Thyroid gland (tissue), 4 donors: ENCODE measurements at places on chromosomes 7 and 10. TPM values are rescaled to one million over a fixed set of nuclear protein-coding genes. Genes with fewer than 3 reads are reported as not detected.
A peak's percentile ranks its signal among the peaks of the same experiment; 100 is the strongest.

GIMAP2 gene
- 6.7 TPM for total RNA-seq

FAM25G gene
- not detected for total RNA-seq

DNA sequence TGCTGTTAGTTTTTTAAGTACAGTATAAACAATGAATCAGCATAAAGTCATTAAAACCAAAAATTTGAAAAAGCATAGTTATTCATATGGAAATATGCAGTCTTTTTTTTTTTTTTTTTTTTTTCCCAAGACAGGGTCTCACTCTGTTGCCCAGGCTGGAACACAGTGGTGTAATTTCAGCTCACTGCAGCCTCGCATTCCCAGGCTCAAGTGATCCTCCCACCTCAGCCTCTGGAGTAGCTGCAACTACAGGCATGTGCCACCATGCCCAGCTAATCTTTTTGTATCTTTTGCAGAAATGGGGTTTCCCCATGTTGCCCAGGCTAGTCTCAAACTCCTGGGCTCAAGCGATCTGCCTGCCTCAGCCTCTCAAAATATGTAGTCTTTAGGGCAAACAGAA lies 182.0 kb downstream of the SEMA3E start:
- DNase-seq = no peak

- DNase-seq = no peak
Measured at GRCh38 chr7:108077709-108078108, 52.5 kb downstream of the LAMB4 start.

GRCh38 chr7:83532219-83532618 lies 116.7 kb downstream of the SEMA3E start:
- DNase-seq = no peak

DNA sequence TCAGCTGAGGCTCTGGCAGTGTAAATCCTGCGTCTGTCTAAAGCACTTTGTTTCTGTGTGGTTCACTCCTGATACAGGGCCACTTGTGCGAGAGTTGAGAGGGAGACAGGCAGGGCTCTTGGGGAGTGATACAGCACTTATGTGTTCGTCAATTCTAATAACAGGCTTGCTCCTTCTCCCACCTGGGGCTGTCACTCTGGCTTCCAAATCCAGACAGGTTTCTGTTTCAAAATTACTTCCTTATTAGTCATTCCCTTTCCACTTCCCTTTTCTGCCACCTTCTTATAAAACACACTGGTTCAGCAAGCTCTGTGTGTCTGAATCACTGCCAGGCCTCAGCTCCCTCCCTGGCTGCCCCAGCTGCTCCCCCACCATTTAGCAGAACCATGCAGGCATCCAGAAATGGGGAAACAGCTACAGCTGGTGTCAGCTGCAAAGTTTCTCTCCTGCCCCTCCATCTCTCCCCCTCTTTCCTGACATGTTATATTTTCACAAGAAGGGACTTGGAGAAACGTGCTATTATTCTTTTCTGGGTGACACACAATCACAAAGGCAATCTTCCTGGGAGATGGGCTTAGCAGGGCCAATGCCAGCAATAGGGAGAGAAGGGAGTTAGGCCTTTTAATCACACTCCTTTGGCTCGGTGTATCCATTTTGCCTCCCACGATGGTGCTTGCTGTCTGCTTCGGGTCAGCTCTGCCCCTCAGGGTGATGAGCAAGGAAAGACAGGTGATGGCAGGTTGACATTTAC lies 58.4 kb upstream of the ZNRF2 start:
- DNase-seq = peak; percentile 82

DNA sequence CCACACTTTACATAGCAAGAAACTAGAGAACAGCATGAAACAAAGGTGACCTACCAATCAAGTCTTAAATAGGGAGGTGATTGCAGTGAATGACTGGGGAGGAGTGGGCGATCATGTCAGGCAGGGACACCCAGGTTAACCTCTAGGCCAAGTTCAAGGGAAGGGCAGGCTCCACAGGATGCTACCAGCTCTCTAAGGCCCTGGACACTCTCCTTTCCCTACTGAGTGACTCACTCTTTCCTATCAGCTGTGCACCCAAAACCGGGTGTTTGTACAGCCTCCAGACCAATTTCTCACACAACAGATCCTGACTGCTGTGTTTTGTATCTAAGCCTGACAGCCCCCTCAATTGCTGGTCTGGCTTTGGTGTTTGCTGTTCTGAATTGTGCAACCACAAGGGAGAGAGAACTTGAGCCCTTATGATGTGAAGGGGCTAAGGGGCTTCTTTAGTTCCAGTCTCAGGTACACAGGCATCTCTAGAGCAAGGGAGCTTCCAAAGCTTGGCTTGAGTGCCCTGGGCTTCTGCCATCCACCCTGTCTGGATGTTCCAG lies 107.8 kb downstream of the TBXAS1 start:
- no peak for DNase-seq

GRCh38 chr7:108049962-108050361 lies 47.0 kb upstream of the LAMB1 start:
- DNase-seq = no peak

DNA sequence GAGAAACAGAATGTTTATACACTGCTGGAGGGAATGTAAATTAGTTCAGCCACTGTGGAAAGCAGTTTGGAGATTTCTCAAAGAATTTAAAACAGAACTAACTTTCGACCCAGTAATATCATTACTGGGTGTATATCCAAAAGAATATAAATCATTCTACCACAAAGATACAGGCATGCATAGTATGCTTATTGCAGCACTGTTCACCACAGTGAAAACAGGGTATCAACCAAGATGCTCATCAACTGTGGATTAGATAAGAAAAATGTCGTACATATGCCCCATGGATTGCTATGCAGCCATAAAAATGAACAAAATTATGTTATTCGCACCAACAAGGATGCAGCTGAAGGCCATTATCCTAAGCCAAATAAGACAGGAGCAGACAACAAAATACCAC lies 343.1 kb upstream of the KCND2 start:
- no peak for DNase-seq

DNA sequence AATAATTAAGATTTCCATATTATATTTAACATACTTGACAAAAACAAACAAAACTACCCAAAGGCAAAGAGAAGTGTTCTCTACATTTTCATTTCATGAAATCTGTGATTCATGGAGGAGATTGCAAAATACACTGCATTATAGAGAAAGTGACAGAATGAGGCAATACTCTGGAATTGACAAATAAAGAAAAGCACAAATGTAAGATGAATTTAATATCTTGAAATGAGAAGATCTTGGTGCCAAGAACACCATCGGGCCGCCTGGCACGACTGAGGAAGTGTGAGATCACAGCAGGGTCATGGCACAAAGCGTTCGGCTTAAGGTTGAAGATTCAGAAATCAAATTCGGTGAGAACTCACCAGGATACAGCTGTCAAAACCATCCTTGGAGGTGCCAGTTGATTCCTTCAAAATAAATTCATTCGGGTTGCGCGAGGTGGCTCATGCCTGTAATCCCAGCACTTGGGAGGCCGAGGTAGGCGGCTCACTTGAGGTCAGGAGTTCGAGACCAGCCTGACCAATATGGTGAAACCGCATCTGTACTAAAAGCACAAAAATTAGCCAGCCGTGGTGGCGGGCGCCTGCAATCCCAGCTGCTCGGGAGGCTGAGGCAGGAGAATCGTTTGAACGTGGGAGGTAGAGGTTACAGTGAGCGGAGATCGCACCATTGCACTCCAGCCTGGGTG lies 174.0 kb upstream of the PFKP start:
- no peak for DNase-seq

GRCh38 chr7:103076764-103077163 lies 1.8 kb downstream of the ARMC10 start:
- DNase-seq = no peak

- DNase-seq = no peak
Measured at GRCh38 chr7:151057506-151057988, at the start of gene CDK5. CDK5 (minus strand) TSS chr7:151057897; CDS start chr7:151057848, 49 bp downstream.

- DNase-seq = peak; percentile 82
Measured at GRCh38 chr7:36084485-36085091, 68.5 kb upstream of the EEPD1 start.

DNA sequence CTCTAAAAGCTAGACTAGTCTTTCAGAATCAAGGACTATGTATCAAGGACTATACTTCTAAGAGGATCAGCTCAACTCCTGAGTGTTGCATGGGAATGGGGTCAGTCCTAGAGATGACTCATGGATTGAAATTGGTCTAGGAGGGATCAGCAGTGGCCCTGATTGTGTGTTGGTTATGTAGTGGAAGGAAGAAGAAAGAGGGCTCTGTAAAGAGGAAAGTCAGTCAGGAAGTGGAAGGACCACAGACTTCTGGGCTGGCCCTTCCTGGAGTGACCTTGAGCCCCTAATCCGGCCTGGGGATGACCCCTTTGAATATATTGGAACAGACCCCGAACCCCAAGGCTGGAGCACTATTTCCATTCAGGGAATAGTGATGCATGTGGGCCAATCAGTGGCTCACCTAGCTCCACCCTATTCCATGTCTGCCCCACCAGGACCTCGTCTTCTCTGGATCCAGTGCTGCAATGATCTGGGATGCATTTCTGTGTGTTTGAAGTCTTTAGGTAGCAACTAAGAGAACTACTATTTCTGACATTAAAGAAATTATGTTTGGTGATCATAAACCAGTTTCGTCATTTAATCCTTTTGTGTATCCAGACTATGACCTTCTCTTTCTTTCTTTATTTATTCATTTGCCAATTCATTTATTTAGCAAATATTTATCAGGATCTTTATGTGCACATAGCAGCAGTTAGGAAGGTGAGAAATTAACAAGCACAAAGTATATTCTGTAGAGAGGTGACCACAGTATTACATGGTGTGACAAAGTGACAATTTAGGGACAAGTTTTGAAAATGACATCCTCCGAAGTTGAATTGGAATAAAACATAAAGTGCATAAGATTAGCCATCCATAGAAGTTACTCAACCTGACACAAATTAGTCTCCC lies 48.6 kb upstream of the KIF5B start:
- no peak for DNase-seq

DNA sequence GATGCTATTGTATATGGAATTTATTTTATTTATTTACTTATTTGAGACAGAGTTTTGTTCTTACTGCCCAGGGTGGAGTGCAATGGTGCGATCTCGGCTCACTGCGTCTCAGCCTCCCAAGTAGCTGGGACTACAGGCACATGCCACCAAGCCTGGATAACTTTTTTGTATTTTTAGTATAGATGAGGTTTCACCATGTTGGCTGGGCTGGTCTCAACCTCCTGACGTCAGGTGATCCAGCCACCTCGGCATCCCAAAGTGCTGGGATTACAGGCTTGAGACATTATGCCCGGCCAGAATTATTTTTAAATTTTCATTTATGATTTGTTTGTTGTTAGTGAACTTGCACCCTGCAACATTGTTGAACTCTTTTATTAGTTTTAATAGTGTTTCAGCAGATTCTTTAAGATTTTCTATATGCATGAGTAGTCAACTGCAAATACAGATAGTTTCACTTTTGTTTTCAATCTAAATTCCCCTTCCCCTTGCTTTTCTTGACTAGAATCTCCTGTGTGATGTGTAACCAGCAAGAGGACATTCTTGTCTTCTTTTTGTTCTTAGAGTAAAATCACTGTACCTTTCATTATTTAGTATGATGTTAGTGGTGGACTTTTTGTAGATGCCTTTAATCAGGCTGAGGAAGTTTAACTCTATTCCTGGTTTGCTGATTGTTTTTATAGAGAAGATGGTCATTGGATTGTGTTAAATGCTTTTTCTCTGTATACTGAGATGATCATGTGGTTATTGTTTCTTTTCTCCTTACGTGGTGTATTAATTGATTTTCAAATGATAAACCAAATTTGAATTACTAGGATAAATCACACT lies 27.8 kb downstream of the ZNF33A start:
- no peak for DNase-seq

- no peak for DNase-seq
Measured at GRCh38 chr10:133247681-133248333, 10.2 kb downstream of the VENTX start.

DNA sequence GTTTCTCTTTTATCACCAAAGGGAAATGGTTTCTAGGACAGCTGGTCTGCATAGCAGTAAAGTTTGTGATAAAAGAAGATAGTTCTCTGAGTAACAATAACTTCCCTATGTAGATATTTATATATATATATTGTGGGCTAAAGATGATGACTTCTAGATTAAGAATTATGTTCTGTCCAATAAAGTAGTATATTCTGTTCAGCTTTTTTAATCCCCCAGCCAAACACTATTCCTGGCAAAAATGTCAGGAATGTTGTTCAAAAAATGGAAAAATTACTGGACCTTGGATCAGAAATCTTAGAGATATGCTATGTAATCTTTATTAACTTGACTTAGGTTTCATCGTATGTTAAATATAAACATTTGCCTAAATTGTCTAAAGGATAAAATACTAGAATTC lies 136.3 kb upstream of the GNAI1 start:
- no peak for DNase-seq

GRCh38 chr7:1496531-1497292 lies 7.5 kb downstream of the INTS1 start:
- no peak for DNase-seq

- peak; percentile 43 for DNase-seq
Measured at GRCh38 chr10:131210181-131210580, 101.3 kb downstream of the TCERG1L start.

- peak; percentile 73 for DNase-seq
Measured at GRCh38 chr10:62817121-62817765, 1.1 kb upstream of the EGR2 start.

GRCh38 chr7:12490107-12490688 lies 80.3 kb upstream of the SCIN start:
- DNase-seq = no peak

DNA sequence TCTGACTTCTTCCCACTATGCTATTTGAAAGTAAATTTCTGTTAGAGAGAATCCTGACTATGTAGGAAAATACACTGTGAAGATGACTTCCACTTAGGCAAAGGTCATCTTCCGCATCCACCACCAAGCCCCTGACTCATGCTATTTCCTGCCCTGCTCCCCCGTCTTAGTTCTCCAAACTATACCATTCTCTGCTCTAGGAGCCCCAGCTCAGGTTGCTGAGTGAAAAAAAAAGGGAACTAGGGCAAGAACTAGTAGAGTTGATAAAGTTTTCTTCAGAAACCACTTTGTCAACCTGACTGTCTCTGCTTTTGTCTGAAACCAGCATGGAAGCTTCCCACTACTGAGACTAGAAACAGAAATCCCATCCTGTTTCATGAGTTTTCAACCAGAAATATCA lies 96.9 kb downstream of the EVX1 start:
- DNase-seq = no peak

DNA sequence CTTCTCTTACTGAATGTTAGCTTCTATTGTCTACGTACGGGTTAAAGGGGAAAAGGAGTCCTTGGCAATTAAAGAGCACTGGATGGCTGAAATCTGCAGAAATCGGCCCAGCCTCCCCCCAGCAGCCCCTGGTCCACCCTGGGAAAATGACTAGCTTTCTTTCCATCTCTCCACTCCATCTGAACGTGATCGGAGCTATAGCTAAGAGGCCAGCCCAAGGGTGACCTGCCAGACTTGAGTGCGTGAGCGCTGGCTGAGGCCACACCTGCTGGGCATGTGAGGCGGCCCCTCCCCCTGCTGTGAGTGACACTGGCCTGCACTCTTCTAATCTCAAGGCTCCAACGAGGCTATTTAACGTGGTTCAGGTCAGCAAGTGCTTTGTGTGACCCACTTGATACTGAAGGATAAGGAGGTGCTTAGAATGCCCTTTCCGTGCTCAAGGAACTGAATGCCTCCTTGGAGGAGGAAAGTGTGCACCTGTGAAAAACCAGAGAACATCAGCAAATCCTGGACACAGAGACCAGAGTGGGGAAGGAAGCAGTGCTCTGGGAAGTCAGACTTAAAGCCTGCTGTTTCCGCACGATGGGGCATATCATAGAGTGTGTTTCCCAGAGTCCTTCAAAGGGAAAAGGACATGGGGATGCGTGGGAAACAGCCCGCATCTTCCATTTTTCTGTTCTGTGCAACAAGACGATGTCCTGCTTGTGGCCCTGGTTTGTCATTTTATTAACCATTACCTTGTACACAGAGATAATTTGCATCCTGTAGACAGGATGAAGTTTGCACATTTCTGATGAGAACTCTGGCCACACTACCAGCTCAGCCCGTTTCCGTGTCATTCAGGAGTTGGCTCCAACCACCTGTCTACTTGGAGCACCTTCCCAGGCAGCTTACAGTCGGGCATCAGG lies 12.5 kb upstream of the MNX1 start:
- DNase-seq = peak; percentile 23
